Nephron progenitor cell (in vitro differentiated cells): ENCODE measurements at places on chromosomes 12 and 14.

DNA sequence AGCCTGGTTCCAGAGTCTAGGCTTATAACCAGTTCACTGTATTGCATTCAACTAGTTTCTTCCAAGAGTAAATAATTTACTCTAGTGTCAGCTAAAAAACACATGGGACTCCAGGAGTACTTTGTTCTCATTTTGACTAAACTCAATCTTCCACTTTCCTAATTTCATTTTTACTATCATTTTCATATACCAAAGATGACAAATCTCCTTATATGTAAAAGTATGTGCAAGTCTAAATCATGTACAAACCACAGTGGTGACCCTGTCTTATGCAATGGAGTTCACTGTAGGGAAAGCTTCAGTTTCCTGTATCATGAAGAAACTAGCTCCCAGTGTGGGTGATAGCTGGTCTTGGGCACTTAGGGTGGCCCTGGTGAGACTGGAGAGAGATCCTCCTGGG lies 151.6 kb downstream of the HELB start:
- no peak for DNase-seq

DNA sequence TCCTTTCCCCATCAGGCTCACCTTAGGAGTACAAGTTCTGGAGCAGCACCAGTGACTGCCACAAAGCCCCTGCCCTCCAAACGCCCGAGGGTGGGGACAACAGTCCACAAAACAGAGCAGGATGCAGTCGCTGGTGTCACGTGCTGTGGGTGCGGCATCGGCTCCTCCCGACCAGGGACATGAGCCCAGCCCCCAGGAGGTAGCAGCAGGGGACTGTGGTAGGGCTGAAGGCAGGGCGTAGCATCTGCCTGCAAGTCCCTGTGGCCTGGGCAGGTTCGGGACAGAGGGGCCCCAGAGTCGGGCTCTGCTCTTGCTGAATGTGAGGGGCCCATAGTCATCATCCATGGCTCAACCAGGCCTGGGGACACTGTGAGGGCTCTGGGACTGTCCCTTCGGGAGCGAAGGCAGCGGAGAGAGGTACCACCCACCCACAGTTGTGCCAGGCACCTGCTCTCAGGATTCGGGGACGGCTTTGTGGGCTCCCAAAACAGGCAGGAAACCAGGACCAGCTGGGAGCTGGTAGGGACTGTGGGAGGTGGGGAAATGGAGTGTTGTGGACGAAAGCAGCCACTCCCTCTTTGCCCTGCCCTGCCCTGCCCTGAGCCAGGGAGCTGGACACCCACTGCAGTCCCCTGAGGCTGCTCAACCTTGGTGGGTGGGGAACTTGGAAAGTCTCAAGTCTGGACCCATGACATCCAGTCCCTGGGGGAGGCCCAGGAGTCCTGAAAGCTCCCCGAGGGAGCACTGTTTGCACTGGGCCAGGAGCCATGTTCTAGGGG lies 30.7 kb downstream of the FBRSL1 start:
- no peak for DNase-seq

- no peak for DNase-seq
Observed at GRCh38 chr14:103537175-103537990, 8.4 kb downstream of the TRMT61A start.

DNA sequence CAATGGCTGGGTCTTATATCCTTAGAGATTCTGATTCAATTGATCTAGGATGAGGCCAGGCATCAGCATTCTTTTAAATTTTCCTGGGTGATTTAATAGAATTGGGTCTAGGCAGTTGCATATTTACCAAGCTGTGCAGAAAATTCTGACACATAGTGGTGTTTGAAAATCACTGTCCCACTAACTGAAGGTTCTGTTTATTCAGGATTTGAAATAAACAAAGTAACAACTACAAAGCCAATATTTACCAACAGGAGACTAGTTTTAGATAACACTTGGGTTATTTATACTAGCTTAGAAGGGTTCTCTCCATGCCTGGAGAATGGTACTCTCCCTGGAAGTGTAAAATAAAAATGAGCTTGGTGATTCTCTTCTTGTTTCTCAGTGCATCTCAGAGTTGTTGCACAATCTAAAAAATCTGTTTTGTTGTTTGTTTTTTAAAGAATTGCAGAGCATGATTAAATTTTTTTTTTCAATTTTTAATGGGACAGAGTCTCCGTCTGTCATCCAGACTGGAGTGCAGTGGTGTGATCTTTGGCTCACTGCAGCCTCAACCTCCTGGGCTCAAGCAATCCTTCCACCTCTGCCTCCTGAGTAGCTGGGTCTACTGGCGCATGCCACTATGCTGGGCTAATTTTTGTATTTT lies 16.9 kb downstream of the BEST3 start:
- no peak for DNase-seq
